Activated T-helper 17 cell treated with anti-CD3 and anti-CD28 coated beads, Interleukin-2, amount 50 U/mL, for 72 hours (primary cell): ENCODE measurements at places on chromosomes 3 and 15. TPM values are rescaled to one million over a fixed set of nuclear protein-coding genes. Genes with fewer than 3 reads are reported as not detected.

Gene TJP1
- total RNA-seq: not detected

DNA sequence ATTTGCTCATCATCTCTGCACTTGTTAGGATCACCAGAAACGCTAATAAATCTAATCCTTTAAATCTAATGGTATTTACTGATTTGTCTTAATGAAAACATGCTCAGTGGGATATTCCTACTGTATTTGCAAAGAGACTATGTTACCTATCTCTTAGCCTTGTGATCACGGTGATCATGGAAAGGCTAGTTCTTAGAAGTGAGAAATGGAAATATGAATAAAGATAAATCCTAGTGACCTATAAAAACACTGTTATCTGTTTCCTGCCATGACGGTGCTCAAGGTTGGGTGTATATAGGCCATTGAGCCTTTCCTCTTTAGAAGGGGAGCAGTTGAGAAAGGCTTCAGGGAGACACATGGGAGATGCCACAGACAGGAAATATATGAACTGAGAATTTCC lies 116.3 kb downstream of the THRB start:
- no peak for ATAC-seq

Gene CYP19A1
- 0.71 TPM for total RNA-seq

GRCh38 chr3:128278761-128279600 lies 125.7 kb downstream of the EEFSEC start:
- no peak for ATAC-seq

Gene SGO1
- total RNA-seq: 22.7 TPM

Gene YEATS2
- 62.2 TPM for total RNA-seq

Gene MST1R
- 0.74 TPM for total RNA-seq

DNA sequence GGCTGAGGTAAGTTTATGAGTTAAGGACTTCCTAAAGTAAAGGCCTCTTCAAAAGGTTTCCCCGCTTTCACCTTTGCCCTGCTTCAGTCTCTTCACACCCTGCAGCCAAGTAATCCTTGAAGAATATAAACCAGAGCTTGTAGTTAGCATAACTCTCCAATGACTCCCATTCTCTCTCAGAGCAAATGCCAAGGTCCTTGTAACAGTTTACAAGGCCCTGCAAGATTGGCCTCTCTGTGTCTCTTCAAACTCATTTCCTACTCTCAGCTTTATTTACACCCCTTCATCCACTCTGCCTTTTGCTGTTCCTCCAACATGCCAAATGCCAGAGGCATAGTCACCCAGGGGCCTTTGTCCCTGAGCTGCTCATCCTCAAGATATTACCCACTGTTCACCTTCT lies 60.5 kb upstream of the MME start:
- ATAC-seq: no peak

DNA sequence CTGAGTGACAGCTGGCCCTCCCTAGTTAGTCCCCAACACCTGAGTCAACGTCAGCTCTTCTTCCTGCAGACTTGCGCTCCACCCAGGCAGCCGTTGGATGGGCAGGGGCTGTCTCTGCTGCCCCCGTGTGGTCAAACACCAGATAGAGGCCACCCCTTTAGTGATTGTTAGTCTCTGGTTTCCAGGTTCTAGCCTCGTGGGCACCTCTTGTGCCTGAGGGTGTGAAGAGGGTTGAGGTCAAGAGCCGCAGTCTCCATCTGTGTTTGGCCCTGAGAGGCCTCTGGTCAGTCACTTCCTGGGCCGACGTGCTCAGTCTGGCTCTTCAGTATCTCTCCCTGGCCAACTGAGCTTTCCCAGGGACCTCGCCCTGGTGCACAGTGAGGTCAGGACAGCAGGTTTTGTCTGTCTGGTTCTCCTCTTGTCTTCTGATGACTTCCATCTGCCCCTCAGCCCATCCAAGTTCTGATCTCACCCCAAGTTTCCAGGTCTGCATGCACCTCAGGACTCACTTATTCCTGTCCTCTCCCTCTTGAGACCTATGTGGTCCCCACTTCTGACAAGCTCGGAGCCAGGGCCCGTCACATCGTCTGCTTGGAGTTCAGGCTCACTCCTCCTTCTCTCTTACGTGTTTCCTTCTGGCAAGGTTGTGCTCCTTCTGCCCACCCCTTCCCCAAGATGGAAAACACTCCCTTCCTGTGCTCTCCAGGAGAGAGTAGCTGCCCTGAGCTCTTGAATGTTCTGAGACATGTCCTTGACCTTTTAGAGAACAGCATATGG lies 20.9 kb downstream of the CD276 start:
- peak; percentile 72 for ATAC-seq

Gene MUC20
- total RNA-seq: 14.4 TPM

DNA sequence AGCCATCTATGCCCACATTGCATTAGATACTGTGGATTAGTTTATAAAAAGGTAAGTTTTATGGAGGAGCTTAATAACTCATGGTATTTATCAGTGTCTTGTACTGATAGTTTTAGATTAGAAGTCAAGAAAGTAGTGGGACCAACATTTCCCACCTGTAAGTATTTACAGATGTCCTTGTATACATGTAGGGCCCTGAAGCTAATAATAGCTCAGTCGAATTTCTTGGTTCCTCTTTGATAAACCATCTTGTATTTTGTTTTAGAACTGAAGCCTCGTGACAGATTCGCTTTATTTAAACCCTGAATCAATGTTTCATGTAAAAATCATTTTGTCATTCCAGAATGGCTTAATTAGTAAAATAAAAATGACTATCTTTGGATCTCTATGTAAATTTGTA lies 73.4 kb downstream of the CRYBG3 start:
- ATAC-seq: no peak

DNA sequence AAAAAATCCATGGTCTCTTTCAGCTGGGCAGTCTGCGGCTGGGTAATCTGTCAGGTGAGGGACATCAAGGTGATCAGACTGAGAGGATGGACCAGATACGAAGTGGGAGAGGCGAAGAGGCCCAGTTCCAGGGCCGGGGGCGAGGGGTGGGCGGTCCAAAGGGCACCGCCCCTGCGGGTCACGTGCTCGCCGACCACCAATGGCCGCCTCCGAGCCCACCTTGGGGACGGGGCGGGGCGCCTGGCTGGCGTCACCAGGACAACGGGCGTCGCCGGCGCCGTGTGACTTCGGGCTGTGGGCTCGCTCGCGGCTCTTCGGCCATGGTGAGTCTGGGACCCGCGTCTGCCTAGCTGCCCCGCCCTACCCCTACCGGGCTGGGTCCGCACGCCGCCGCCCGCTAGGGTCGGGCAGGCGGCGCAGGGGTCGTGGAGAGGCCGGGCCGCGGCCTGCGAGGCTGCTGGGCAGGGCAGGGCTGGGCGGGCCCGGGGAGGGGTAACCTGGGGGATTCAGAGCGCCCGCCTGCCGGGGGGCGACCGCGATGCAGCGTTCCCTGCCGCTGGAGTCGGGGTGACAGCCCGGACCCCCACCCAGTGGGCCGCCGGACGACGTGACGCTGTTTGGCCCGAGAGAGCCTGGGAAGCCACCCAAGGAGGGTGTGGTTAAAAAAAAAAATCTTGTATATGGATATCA lies at the start of gene FBXL2:
Gene FBXL2 (plus strand): TSS at position 250 of the 690 bp plus-strand sequence. CDS start 71 bp downstream, at position 321.
- ATAC-seq: peak; percentile 29

Gene VWA5B2
- not detected for total RNA-seq

DNA sequence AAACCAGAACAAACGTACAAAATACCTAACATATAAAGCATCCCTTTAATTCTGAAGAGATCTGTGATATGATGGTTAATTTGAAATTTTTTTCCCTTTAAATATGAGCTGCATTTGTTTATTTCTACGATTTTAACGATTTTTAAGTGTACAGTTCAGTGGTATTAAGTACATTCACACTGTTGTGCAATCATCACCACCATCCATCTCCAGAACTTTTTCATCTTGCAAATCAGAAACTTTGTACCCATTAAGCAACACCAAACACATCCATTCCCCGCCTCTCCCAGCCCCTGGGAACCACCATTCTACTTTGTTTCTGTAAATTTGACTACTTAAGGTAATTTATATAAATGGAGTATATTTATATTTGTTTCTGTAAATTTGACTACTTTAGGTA lies 51.5 kb downstream of the MAP4 start:
- no peak for ATAC-seq

Gene PLA2G4E
- total RNA-seq: not detected

GRCh38 chr3:176971613-176972174 lies 225.6 kb downstream of the TBL1XR1 start:
- ATAC-seq: peak; percentile 26

Gene TRAK1
- 23.8 TPM for total RNA-seq

GRCh38 chr15:54082836-54083492 lies 104.7 kb downstream of the UNC13C start:
- no peak for ATAC-seq

DNA sequence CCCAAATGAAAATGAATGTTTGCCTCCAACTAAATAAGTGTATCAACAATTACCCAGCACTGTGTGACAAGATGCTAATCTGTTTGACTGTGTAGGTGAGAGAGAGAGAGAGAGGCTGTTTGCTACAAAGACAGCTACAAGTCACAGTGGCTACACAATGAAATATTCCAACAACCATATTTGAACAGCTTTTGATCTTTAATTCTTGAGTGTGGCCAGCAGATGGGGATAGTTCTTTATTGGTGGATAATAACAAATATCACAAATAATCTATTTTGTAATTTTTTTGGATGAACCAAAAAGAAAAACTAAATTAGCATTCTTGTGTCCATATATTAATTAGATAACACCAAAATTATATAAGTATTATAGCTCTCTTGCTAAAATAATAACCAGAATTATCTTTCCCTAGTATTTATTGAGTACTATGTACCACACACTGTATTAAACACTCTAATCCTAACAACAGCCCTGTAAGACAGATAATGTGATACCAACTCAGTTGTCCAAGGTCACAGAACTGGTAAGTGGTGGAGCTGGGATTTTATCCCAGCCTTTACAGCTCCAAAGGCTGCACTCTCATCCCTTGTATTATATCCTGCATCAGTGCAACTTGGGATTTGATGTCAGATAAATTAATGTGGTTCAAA lies 61.9 kb upstream of the C3orf80 start:
- ATAC-seq: no peak

GRCh38 chr3:41674449-41674848 lies 287.5 kb downstream of the ULK4 start:
- no peak for ATAC-seq

DNA sequence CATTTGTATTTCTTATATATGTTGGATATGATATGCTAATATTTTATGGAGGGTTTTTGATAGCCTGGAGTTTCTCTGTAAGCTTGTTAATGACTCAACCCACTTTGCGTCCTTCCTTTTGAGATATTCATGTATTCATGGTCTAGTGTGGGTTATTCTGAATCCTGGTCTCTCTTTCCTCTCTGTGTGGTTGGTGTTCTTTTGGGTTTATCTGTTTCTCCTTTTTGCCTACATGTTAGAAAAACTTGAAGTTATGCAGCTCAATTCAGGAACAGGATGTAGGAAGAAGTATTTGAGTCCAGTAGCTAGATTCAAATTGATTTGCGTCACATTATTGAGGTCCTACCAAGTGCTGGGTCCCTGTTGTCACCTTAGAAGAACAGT lies 28.1 kb downstream of the CMTM7 start:
- peak; percentile 20 for ATAC-seq

DNA sequence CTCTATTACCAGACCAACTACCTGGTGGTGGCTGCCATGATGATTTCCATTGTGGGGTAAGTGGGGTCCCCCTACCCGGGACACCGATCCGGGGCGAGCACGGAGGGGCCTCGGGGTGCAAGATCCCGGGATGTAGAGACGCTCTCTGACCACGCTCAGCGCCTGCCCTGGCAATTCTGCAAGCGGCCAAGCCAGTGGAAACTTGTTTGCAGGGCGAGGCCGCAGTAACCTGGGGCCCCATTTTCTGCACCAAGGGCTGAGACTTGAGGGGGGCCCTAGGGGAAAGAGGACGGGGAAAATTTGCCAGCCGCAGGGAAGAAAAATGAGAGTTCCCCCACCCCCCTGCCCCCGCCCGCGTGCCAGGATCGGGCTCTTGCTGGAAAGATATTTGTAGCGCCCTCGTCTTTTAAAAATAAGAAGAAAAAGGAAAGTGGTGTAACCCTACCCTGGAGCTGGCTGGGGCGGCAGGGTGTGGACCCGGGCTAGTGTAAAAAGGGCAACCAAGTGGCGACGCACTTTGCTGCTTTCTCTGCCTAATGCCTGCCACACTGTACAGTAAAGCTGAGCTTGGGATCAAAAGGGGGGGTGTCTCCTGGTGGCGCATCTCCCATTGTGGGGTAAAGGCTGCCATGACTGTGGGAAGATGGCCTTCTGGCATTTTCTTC lies 563 bp downstream of the ARL6IP5 start:
- no peak for ATAC-seq

DNA sequence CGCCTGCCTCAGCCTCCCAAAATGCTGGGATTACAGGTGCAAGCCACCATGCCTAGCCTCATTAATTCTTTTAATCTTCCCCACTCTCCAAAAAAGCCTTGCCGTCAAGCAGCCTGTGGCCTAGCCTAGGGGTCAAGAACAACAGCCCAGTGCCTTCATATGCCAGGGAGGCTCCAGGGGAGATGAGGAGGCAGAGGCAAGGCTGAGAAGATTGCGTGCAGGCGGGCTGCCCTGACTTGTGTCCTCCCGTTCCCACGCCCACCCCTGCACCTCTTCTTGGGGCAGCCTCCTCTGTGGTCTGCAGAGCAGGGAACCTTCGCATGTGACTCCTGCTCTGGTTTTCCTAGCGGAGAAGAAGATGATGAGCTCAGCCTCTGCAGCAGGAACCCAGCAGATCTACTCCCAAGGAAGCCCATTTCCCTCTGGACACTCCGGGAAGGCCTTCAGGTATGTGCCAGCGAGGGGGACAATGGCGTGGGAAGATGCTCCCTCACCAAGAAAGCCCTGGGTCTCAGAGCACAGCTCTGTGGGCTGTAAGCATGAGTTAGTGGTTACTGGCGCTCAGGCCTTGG lies 118.5 kb upstream of the ABHD17C start:
- ATAC-seq: no peak

- peak; percentile 96 for ATAC-seq
These were observed 49.6 kb downstream of the SLMAP start for GRCh38 chr3:57805674-57806073.

DNA sequence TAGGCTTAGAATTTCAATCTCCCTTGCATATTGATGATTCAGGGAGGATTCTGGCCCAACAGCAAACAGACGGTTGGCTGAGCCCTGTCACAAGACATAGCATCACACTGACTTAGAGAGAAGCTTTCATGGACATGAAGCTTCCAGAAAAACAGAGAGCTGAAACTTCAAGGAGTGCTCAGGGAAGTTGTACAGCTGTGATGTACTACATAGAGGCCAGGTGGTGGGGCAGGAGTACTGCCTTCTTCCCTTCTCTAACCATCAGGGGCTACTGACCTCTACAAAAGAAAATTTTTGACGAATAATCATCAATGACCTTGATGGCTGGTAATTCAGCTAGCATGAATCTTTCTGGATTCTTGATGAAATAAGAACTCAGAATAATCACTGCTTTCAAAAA lies 378.5 kb downstream of the ERC2 start:
- ATAC-seq: no peak

Gene ABHD5
- 17.3 TPM for total RNA-seq

DNA sequence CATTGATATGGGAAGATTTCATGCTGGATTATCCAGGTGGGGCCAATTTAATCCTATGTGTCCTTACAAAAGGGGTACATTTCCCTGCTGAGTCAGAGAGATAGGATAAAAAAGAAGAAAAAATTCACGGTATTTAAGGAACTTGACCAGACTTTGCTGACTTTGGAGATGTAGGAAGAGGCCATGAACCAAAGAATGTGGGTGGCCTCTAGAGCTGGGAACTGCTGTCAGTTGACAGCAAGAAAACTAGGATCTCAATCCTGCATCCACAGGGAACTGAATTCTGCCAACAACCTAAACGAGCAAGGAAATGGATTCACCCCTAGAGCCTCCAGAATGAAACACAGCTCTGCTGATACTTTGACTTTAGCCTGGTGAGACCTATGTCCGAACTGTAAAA lies 148.1 kb upstream of the SLC24A5 start:
- no peak for ATAC-seq

- no peak for ATAC-seq
These were observed 145.6 kb upstream of the ABI3BP start for GRCh38 chr3:101138817-101139216.
